B cell (primary cell): ENCODE measurements at places on chromosomes 5 and 9. TPM values are rescaled to one million over a fixed set of nuclear protein-coding genes. Genes with fewer than 3 reads are reported as not detected.

Gene MCIDAS
- polyA plus RNA-seq, result not detected in 2 replicates

Gene KIF24
- 0.07 and 0.09 TPM in 2 replicates for polyA plus RNA-seq

Gene CCDC171
- 0.22 and 0.45 TPM in 2 replicates for polyA plus RNA-seq

Gene ARRDC3
- polyA plus RNA-seq, result 36.1 and 52.9 TPM in 2 replicates

Gene POU5F2
- polyA plus RNA-seq, result 0.06 and 0.12 TPM in 2 replicates

Gene CD274
- polyA plus RNA-seq, result 0.61 and 1.4 TPM in 2 replicates

Gene SPACA9
- 2.9 and 4.5 TPM in 2 replicates for polyA plus RNA-seq

Gene SYNPO
- polyA plus RNA-seq, result 11.2 and 13.2 TPM in 2 replicates

Gene NUP155
- 6.0 and 8.3 TPM in 2 replicates for polyA plus RNA-seq

Gene TAF11L5
- not detected in 2 replicates for polyA plus RNA-seq

Gene MYORG
- 0.25 and 0.27 TPM in 2 replicates for polyA plus RNA-seq

Gene FAM200C
- polyA plus RNA-seq, result 0.23 and 0.28 TPM in 2 replicates

Gene PRPF4
- 11.4 and 26.2 TPM in 2 replicates for polyA plus RNA-seq

Gene MAST4
- 1.4 and 2.5 TPM in 2 replicates for polyA plus RNA-seq

Gene PKN3
- 1.4 and 1.8 TPM in 2 replicates for polyA plus RNA-seq

Gene TNFSF8
- polyA plus RNA-seq, result 2.6 and 4.1 TPM in 2 replicates

Gene ZNF300
- 3.6 and 4.3 TPM in 2 replicates for polyA plus RNA-seq

Gene COMMD10
- polyA plus RNA-seq, result 18.8 and 19.8 TPM in 2 replicates

Gene PLAC8L1
- not detected in 2 replicates for polyA plus RNA-seq

Gene HMMR
- 0.30 and 0.34 TPM in 2 replicates for polyA plus RNA-seq

Gene SLC1A3
- polyA plus RNA-seq, result not detected in 2 replicates

Gene PCSK1
- not detected in 2 replicates for polyA plus RNA-seq

Gene OTP
- polyA plus RNA-seq, result 0.03 TPM in 1 of 2 replicates, not detected in the other

Gene ZNF618
- 1.4 and 1.9 TPM in 2 replicates for polyA plus RNA-seq

Gene KCNMB1
- polyA plus RNA-seq, result 0.06 TPM in 1 of 2 replicates, not detected in the other

Gene CDH6
- not detected in 2 replicates for polyA plus RNA-seq

Gene ADAMTS6
- polyA plus RNA-seq, result 3.6 and 4.1 TPM in 2 replicates

Gene DUSP1
- polyA plus RNA-seq, result 2,612 and 4,228 TPM in 2 replicates

Gene GFI1B
- 0.09 and 0.63 TPM in 2 replicates for polyA plus RNA-seq

Gene CDX1
- not detected in 2 replicates for polyA plus RNA-seq

Gene CTSV
- not detected in 2 replicates for polyA plus RNA-seq

Gene MYOZ3
- 0.04 TPM in 1 of 2 replicates, not detected in the other for polyA plus RNA-seq

Gene CDO1
- 0.12 TPM in 1 of 2 replicates, not detected in the other for polyA plus RNA-seq

Gene MEIKIN
- polyA plus RNA-seq, result not detected in 2 replicates

Gene PDE6A
- not detected in 2 replicates for polyA plus RNA-seq

Gene CMYA5
- 0.01 and 0.07 TPM in 2 replicates for polyA plus RNA-seq

Gene SPRY4
- 0.04 and 0.06 TPM in 2 replicates for polyA plus RNA-seq

Gene DDX41
- polyA plus RNA-seq, result 150 and 168 TPM in 2 replicates

Gene DND1
- 3.6 and 4.3 TPM in 2 replicates for polyA plus RNA-seq

Gene BASP1
- 53.0 and 63.7 TPM in 2 replicates for polyA plus RNA-seq

Gene SLC44A1
- 2.2 and 2.5 TPM in 2 replicates for polyA plus RNA-seq

Gene SLC36A2
- polyA plus RNA-seq, result not detected in 2 replicates

Gene ANKRD33B
- 2.9 and 6.9 TPM in 2 replicates for polyA plus RNA-seq

Gene PDZD2
- not detected in 2 replicates for polyA plus RNA-seq

Gene C5orf34
- 2.6 and 2.9 TPM in 2 replicates for polyA plus RNA-seq

Gene SLIT3
- not detected in 2 replicates for polyA plus RNA-seq

Gene SUSD3
- 68.7 and 85.0 TPM in 2 replicates for polyA plus RNA-seq

Gene NOXA1
- polyA plus RNA-seq, result 5.1 and 7.7 TPM in 2 replicates
